Regular cardiac myocyte (primary cell): ENCODE measurements at places on chromosomes 1 and 21. TPM values are rescaled to one million over a fixed set of nuclear protein-coding genes. Genes with fewer than 3 reads are reported as not detected.

Gene NTNG1
- total RNA-seq, result 0.85 and 1.3 TPM in 2 replicates

Gene IL20
- total RNA-seq, result not detected in 2 replicates

Gene ITGB3BP
- total RNA-seq, result 22.6 and 28.9 TPM in 2 replicates

Gene GSTM1
- total RNA-seq, result 7.0 TPM in 1 of 2 replicates, not detected in the other

Gene TENT5C
- total RNA-seq, result 0.38 and 2.0 TPM in 2 replicates
